Fibroblast of villous mesenchyme (primary cell): ENCODE measurements at places on chromosomes 12 and 14. TPM values are rescaled to one million over a fixed set of nuclear protein-coding genes. Genes with fewer than 3 reads are reported as not detected.

The CIROP gene
- total RNA-seq = not detected in 2 replicates

The PIWIL1 gene
- total RNA-seq = not detected in 2 replicates

The SYT1 gene
- total RNA-seq = 2.3 and 3.9 TPM in 2 replicates

The IAPP gene
- total RNA-seq = not detected in 2 replicates

The VAMP1 gene
- 3.2 and 13.4 TPM in 2 replicates for total RNA-seq

The WSCD2 gene
- under 0.01 TPM in 1 of 2 replicates, not detected in the other for total RNA-seq

The NPAS3 gene
- 0.86 and 0.97 TPM in 2 replicates for total RNA-seq

The TMEM132C gene
- total RNA-seq = not detected in 2 replicates

The BBS10 gene
- 5.2 and 13.8 TPM in 2 replicates for total RNA-seq

The SERPINA1 gene
- total RNA-seq = not detected in 2 replicates

The DPF3 gene
- total RNA-seq = 6.8 and 10.4 TPM in 2 replicates
